ENCODE measurements at places on chromosomes 6 and 20.

DNA sequence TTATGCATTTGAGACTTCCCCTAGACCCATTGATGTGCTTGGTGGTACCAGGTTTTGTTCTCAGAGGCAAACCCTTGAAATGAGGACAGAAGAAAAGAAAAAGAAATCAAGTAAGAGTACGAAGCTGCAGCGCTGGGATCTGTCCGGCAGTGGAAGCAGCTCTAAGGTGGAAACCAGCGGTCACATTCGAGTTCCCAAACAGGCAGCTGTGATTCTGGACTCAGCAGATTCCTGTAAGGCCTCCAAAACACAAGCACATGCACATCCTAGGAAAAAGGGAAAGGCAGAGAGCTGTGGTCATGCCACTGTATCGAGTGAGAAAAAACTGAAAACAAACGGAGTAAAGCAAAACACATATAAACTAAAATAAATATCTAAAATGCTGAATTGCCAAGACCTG is 4.5 kb downstream of the FAM217B start:
- DNase-seq = no peak

- DNase-seq = no peak
Measured at GRCh38 chr6:42250274-42250931, 32.7 kb upstream of the MRPS10 start.

DNA sequence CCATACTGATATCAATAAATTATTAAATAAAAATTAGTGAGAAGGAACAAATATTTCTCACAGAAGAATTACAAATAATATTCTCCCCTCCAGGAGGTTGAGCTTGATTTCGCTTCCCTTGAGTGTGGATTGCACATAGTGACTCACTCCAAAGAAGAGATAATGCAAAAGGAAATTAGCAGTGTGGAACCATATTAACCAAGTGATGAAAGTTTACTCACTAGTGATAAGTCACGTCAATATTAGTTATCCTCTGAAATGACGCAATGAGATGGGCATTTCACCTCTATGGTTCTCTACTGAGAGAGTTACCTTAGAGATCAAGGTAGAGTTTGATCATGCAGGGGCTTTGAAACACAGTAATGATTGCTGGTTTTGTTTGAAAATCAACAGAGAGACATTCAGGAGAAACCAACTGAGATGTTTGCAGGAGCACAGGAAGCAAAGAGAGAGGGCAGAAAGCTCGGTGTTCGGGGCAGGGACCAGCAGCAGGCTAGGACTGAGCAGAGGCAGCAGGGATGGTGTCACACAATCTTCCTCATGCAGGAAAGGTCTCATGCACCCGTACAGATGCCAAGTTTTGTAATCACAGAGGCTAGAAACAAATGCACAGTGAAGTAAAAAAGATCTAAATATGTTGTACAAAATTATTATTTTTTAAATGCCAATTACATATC is 634.5 kb downstream of the QKI start:
- DNase-seq = no peak

- no peak for DNase-seq
Measured at GRCh38 chr6:150176659-150177058, 33.8 kb downstream of the PPP1R14C start.

- no peak for DNase-seq
Measured at GRCh38 chr6:14816116-14816859, 429.6 kb upstream of the JARID2 start.

GRCh38 chr20:38246357-38247165 is 14.0 kb downstream of the KIAA1755 start:
- no peak for DNase-seq

DNA sequence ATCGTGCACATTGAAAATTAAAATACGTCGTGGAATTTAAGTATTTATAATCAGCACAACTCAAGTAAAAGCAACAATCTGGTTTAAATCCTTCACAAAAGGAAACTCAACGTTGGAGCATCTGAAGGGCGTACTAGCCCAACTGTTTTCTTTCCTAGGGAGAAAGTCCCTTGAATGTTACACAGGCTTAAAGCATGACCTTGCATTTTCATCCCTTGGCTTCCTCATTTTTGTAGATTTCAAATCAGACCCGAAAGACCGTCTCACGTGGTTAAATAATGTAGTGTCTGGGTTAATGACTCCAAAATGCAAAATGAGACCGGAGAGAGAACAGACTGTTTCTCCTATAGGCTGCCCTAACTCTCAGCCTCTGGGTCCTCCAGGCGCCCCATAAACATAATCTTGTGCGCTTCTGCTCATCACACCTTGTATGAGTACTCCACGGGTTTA is 249.2 kb upstream of the RREB1 start:
- DNase-seq = no peak

- DNase-seq = no peak
Measured at GRCh38 chr6:169075211-169075914, 178.3 kb downstream of the THBS2 start.

- DNase-seq = no peak
Measured at GRCh38 chr6:37600312-37600916, 97.3 kb downstream of the MDGA1 start.

- DNase-seq = no peak
Measured at GRCh38 chr6:165843121-165843520, 180.1 kb upstream of the PDE10A start.

DNA sequence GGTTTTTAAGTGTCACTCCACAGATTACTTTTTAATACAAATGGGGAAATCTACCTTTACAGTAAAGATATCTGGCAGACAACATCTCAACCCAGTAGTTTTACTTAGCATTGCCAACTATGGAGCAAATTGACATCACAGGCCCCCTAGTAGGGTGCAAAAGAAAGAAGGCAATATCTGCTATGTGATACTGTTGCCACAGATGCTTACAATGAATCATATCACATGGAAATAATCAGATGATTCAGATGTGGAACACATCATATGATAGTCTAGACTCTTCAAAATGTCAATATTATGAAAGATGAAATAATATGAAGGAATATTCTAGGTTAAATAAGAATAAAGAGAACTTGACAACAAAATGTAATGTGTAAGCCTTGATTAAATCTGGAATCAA is 322.5 kb downstream of the BMP2 start:
- no peak for DNase-seq

DNA sequence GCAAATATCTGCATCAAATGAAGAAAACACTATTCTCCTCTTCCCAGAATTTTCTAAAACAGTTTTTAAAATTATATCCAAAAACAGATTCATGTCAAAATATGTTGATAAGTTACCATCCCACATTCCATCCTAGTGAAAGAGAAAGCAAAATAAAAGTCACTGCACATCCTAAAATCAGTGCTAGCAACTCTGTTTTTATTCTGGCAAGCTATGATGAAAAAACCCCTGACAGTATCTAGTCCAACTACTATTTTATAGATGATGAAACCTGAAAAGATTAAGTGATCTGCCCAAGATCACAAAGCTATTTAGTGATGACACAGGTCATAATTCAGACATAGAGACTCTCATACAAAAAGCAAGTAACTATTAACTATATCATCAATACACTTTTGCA is 190.3 kb upstream of the SHLD1 start:
- DNase-seq = no peak

- DNase-seq = no peak
Measured at GRCh38 chr6:113187661-113188060, 669.5 kb upstream of the MARCKS start.

All from activated T-helper 1 cell treated with Interleukin-2 at 50 U/mL for 16 hours (primary cell).